ENCODE measurements at places on chromosomes 4 and X. TPM values are rescaled to one million over a fixed set of nuclear protein-coding genes. Genes with fewer than 3 reads are reported as not detected.

The CT45A5 gene
- total RNA-seq = not detected

The FDCSP gene
- not detected for total RNA-seq

The ACE2 gene
- 0.20 TPM for total RNA-seq

The MPP1 gene
- 15.9 TPM for total RNA-seq

The CT45A3 gene
- not detected for total RNA-seq

The OCRL gene
- total RNA-seq = 29.0 TPM

The RNF175 gene
- not detected for total RNA-seq

The LONRF3 gene
- total RNA-seq = 0.65 TPM

The HNRNPH2 gene
- total RNA-seq = 55.9 TPM

The PAK3 gene
- 4.6 TPM for total RNA-seq

All from smooth muscle cell of the pulmonary artery (primary cell).